ENCODE measurements at places on chromosomes 2 and 18. TPM values are rescaled to one million over a fixed set of nuclear protein-coding genes. Genes with fewer than 3 reads are reported as not detected.
A peak's percentile ranks its signal among the peaks of the same experiment; 100 is the strongest.

GRCh38 chr18:58195278-58195765, 151.3 kb downstream of the NEDD4L start:
- peaks cover 4% of the 10 kb centered on the region for H3K4me1 ChIP-seq
- peak overlapping the region; percentile 29 for H3K4me3 ChIP-seq
- no peak overlapping the region for H3K27ac ChIP-seq
- peak; percentile 78 for DNase-seq
- peaks cover 7% of the 10 kb centered on the region for H3K27me3 ChIP-seq

DNA sequence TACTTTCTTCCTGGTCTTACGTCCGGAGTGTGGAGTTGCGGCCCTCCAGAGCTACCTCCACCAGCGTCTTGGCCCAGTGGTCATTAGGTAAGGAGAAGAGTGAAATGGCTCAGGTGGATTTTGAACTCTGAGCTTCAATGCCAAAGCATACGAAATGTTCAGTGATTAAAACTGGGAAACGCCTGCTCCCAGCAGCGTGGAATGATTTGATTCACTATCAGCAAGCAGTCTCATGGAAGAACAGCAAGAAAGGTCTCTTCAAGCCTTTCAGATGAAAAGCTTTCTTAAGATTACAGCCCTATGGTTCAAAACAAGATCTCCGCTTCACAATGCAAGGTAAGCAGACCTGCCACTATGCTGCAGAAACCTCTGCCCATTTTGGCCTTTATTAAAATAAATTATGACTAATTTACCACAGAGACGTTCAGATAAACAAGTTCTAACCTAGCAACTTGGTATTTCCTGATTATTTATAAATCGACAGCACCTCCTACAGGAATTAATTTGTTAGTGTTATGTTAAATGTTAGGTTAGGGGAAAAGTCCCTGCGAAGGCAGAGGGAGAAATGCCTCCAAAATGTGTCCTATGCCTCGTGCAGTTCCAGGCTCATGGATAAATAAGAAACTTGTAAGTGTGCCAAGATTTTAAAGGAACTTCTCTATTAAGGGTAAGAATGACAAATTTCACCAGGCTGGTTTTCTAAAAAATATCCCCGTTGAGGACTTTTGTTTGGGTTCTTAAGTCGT, 10.1 kb downstream of the SP9 start:
- DNase-seq: no peak
- peaks cover 49% of the 10 kb centered on the region for H3K4me1 ChIP-seq
- H3K27ac ChIP-seq: no peak overlapping the region
- H3K27me3 ChIP-seq: peaks cover 47% of the 10 kb centered on the region
- peaks cover 32% of the 10 kb centered on the region for H3K36me3 ChIP-seq
- H3K4me3 ChIP-seq: no peak overlapping the region

GRCh38 chr18:54351186-54351585, 6.5 kb downstream of the STARD6 start:
- H3K27ac ChIP-seq: no peak overlapping the region
- H3K27me3 ChIP-seq: no peaks in the 10 kb centered on the region
- H3K36me3 ChIP-seq: no peaks in the 10 kb centered on the region
- H3K4me3 ChIP-seq: no peak overlapping the region

DNA sequence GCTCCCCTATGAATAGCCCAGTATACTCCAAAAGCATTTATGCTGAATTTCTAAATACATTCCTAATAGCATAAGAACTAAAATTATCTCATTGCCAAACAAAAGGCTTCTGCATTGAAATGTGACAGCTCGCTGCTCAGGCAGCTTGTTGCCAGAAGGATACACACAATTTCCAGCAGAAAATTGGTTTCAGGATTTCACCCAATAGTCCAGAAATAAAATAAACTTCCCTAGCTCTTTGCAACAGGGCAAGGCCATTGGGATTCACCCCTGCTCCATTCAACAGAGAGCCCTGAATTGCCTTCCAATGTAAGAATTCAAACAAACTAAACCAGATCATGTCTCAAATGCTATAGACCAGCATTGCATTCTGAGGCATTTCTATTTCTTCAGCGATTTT, 70.7 kb downstream of the RBM43 start:
- no peaks in the 10 kb centered on the region for H3K36me3 ChIP-seq
- no peak overlapping the region for H3K4me3 ChIP-seq
- H3K27me3 ChIP-seq: no peaks in the 10 kb centered on the region

DNA sequence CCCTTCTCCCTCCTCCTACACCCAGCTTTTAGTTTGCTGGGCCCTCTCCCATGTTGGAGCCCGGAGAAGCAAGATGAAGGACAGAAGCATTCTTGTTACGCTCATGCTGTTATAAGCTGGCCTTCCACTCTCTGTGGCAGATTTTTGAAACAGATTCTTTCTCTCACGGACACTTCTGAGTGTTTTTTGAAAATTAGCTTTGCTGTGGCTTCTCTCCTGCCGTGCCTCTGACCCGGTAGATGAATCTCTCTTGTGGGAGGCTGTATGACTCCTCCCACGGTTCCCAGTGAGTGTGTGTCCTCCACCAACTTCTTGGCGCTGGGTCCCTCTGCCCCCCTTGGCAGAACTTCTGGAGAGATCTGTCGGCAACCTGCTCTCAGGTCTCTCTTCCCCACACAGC, 269.3 kb upstream of the MYT1L start:
- H3K36me3 ChIP-seq: no peaks in the 10 kb centered on the region
- no peak for DNase-seq
- no peaks in the 10 kb centered on the region for H3K4me1 ChIP-seq

DNA sequence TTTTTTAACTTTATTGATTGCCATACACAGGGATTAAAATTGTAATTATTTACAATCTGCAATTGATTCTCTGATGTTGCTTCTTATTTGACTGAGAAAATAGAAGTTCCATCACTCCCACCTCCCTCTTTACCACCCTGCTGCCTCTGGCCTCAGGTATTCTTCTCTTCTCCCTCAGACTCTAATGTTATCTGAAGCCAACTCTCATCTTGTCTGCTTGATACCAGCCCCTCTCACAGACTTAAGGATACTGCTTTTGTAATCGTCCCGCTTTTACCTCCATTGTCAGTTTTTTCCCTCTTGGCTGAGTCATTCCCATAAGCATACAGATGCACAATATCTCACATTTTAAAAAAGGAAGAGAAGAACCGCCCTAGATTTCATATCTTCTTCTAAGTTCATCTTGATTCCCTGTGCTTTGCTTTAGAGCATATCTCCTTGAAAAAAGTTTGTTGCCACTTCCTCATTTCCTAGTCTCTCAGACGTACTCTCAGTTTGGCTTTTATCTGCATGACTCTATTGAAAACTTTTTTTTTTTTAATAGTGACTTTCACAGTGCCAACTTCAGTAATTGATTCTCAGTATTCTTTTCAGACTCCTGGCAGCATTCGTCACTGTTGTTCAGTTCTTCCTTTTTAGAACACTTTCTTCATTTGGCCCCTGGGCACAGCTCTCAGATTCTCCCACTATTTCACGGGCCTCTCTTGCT, 31.1 kb downstream of the SPAG16 start:
- H3K27me3 ChIP-seq: no peaks in the 10 kb centered on the region
- no peak overlapping the region for H3K27ac ChIP-seq
- peaks cover 34% of the 10 kb centered on the region for H3K36me3 ChIP-seq
- no peak overlapping the region for H3K4me3 ChIP-seq
- DNase-seq: no peak

- peaks cover 47% of the 10 kb centered on the region for H3K36me3 ChIP-seq
- H3K27me3 ChIP-seq: no peaks in the 10 kb centered on the region
- peaks cover 6% of the 10 kb centered on the region for H3K4me1 ChIP-seq
- DNase-seq: peak; percentile 60
- H3K4me3 ChIP-seq: no peak overlapping the region
Observed at GRCh38 chr2:233120459-233120858, 60.3 kb downstream of the INPP5D start.

DNA sequence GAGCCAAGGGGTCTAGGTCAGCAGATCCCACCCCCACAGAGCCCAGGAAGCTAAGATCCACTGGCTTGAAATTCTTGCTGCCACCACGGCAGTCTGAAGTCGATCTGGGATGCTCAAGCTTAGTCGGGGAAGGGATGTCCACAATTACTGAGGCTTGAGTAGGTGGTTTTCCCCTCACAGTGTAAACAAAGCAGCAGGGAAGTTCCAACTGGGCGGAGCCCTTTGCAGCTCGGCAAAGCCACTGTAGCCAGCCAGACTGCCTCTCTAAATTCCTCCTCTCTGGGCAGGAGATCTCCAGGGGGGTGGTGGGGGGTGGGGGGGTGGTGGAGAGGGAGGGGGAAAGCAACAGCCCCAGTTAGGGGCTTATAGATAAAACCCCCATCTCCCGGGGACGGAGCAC, 419.5 kb downstream of the NUP35 start:
- H3K4me1 ChIP-seq: no peaks in the 10 kb centered on the region
- H3K27ac ChIP-seq: no peak overlapping the region
- no peaks in the 10 kb centered on the region for H3K36me3 ChIP-seq

DNA sequence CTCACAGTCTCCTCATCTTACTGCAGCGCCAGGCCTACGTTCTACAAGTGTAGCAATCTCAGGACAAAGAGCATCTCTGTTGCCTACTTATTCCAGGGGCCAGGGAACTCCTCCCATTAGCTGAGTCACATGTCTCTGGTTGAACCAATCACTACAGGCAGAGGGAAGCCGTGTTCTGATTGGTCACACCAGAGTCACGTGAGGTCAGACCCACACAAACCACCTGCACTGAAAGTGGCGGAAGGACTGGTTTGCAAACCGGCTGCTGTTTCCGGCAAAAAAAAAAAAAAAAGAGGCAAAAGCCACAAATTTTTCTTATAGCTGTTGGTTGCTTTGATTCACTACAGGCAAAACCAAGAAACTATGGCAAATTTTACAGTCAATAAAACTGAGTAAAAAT, 21.9 kb upstream of the USP14 start:
- no peaks in the 10 kb centered on the region for H3K36me3 ChIP-seq
- no peak for DNase-seq
- H3K27ac ChIP-seq: no peak overlapping the region
- no peak overlapping the region for H3K4me3 ChIP-seq

DNA sequence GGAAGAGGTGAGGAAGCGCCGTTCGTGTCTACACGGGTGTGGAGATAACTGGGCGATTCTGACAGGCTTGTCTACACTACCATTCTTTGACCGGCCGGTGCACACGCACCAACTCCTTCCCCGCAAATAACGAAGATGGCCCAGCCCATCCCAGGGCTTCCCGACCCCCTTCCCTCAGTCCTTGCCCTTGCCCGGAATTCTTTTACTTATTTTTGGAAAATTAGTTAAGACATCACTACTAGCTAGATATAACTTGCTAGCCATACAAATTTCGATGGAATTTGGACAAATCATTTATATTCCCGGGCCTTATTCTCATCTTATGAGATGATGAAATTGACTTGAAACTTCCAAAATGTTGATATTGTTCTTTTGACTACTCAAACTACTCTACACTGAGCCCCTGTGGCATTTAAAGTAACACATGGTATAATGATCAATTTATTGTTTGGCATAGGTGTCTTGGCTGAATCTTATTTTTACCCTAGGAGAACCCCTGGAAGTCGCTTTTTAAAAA, 1.3 kb downstream of the ERICH2 start:
- H3K4me3 ChIP-seq: peak overlapping the region; percentile 50
- peaks cover 8% of the 10 kb centered on the region for H3K4me1 ChIP-seq
- H3K27ac ChIP-seq: no peak overlapping the region
- H3K36me3 ChIP-seq: no peaks in the 10 kb centered on the region
- H3K27me3 ChIP-seq: peaks cover 7% of the 10 kb centered on the region
- DNase-seq: no peak

DNA sequence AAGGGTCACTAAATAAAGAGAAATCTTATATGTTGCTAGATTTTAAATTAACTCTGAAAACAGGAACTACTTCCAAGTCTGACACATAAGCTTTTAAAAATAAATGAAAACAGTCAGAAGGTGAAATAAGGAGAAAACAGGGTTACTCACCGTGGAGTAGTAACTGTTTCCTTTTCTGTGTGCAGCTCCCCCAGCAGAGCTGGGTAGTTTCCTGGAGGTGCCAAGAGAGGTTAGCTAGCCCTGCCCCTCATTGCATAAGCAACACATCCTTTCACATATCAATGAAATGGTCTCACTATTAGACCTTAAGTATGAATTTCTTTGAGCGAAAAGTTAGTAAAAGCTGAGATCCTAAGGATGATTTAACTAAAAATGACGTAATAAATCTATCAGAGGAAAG, 54.0 kb upstream of the GPR75 start:
- H3K36me3 ChIP-seq: peaks cover 90% of the 10 kb centered on the region
- no peaks in the 10 kb centered on the region for H3K4me1 ChIP-seq
- no peaks in the 10 kb centered on the region for H3K27me3 ChIP-seq
- no peak overlapping the region for H3K27ac ChIP-seq

- no peaks in the 10 kb centered on the region for H3K4me1 ChIP-seq
- no peak for DNase-seq
- H3K27me3 ChIP-seq: no peaks in the 10 kb centered on the region
- H3K36me3 ChIP-seq: no peaks in the 10 kb centered on the region
Observed at GRCh38 chr2:105641389-105641811, 103.3 kb upstream of the NCK2 start.

- H3K27ac ChIP-seq: no peak overlapping the region
- no peaks in the 10 kb centered on the region for H3K36me3 ChIP-seq
- no peak for DNase-seq
- no peaks in the 10 kb centered on the region for H3K27me3 ChIP-seq
- H3K4me1 ChIP-seq: peaks cover 60% of the 10 kb centered on the region
Observed at GRCh38 chr2:174636987-174637386, 39.4 kb upstream of the WIPF1 start.

DNA sequence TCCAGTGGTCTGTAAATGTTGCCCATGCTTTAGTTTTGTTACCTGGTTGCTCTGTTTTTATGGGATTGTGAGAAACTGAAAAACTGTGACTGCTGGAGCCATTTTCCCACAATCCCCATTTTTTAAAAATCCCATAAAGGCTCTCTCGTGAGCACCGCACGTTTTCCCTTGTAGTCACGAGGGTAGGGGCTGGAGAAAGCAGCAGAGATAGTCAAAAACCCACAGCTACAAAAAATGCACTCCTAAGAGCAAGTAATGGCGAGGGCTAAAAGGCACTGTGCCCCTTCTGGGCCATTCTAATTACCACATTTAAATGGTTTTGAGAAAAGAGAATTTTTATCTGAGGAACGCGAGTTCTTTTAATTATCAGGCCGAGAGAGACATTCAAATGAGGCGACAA, 1.8 kb upstream of the CTDP1 start:
- peaks cover 33% of the 10 kb centered on the region for H3K36me3 ChIP-seq
- H3K27me3 ChIP-seq: no peaks in the 10 kb centered on the region

- H3K36me3 ChIP-seq: no peaks in the 10 kb centered on the region
- no peak overlapping the region for H3K4me3 ChIP-seq
Observed at GRCh38 chr2:203783496-203784203, 77.2 kb downstream of the CD28 start.

The ADRA2B gene
- 4.2 TPM for polyA plus RNA-seq

The SEPTIN10 gene
- 26.8 TPM for polyA plus RNA-seq

The ANO7 gene
- polyA plus RNA-seq: 0.56 TPM

The MLPH gene
- 0.26 TPM for polyA plus RNA-seq

The VAMP8 gene
- polyA plus RNA-seq: 223 TPM

The C2orf81 gene
- polyA plus RNA-seq: 5.7 TPM

The DOK6 gene
- 0.09 TPM for polyA plus RNA-seq

The HOXD9 gene
- polyA plus RNA-seq: 1.5 TPM

Data from spleen (tissue), 13 donors.